ENCODE measurements at places on chromosomes 3 and 15. TPM values are rescaled to one million over a fixed set of nuclear protein-coding genes. Genes with fewer than 3 reads are reported as not detected.

The AADAC gene
- total RNA-seq: not detected

The CNTN6 gene
- total RNA-seq: 0.11 TPM

The CLRN1 gene
- total RNA-seq: not detected

The ASB14 gene
- not detected for total RNA-seq

Measured in A375 (cell line).